Left ventricle myocardium inferior (tissue), 1 donor: ENCODE measurements at places on chromosomes 13 and 19. TPM values are rescaled to one million over a fixed set of nuclear protein-coding genes. Genes with fewer than 3 reads are reported as not detected.

DNA sequence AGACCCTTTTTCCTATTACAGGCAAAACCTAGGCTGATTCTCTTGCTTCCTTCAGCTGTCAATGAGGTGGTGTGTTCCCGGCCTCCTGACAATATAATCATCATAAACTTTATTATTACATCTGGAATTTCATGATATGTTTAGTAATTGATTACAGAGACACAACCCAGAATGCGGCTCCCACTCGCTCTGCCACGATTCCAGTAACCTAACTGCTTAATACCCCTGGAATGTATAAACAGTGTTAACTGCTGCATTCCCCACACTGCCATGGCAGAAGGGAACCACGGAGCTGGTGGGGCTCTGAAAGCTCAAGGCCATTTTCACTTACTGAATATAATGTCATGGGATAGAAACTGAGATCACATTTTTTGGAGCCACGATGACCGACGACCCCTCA, 17.1 kb downstream of the TSHZ3 start:
- no peak for DNase-seq

DNA sequence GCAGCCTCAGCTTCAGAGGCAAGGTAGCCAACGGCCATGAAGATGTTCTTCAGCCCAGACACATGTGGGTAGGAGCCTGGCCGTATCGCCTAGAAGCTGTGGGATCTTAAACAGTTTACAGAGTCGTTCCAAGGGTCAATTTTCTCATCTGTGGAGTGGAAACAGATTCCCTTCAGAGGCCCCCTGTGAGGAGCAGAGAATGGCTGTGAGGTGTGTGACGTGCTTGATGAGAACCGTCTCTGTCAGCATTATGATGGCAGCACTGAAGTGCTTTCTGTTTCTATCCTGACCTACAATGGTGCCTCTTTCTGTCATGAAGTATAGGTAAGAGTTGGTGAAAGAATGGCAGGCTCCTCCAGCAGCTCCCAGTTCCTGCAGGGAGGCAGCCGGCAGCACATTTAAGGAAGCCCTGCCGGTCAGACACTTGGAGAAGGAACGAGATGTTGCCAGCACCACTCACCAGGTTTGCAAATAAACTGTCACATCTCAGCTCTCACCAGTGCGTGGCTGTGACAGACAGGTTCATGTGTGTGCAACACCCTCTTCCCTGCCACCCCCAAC, 277.3 kb downstream of the FOXO1 start:
- DNase-seq = no peak

DNA sequence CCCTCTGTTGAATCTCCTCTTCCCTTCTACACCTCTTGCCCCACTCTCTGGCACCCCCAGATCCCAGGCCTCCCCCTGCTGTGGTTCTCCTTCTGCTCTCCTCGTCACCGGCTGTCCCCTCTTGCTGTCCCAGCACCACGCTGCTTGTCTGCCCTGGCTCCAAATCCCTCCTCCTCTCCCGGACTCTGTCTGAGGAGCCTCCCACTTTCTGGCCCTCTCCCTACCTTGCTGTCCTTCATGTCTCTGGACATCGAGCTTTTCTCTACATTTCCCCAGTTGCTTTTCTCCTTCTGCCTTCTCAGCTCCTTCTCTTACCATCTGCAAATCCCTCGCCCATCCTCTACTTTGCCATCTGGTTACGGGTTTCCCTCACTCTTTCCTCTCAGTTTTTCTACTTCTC, 1.2 kb downstream of the ZNF347 start:
- no peak for DNase-seq

DNA sequence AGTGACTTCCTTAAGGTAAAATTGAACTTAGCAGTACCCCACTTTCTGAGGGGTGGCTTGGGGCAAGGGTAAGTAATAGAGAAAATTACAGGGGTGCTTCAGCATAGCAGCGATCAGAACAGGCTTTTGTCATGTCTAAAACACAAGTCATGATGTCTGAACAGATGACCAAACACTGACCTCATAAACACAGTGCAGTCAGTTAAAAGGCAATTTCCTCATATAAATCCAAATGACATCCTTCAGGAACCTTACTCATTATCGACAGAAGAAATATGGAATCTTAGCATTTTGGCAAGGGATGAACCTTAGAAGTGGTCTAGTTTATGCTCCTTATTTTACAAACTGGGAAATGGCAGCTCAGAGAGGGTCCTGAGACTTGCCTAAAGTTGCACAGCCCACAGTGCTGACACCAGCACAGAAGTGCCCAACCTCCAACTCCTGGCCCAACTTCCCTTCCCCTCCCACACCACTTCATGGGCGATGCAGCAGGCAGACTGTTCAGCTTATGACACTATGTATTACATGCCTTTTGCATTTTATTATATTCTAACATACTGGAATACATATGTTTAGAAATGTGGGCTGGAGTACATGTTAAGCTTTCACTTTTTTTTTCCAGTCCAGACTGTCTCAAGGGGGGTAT, 3.6 kb downstream of the GJA3 start:
- DNase-seq = no peak

DNA sequence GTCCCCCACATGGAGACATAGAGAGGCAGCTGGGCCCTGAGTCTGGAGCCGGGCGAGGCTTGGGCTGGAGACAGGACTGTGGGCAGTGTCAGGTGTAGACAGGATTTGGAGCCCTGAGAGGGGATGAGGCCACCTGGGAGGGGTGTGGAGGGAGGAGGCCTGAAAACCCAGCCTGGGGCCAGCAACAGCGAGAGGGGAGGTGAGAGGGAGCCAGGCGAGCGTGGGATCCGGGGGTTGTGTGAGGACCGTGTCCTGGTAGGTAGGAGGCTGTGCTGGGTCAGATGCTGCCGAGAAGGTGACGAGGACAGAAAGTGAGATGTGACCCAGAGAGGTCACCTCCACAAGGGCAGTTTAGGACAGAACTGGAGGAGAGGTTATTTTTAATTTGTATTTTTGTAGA, 7.4 kb downstream of the MPND start:
- no peak for DNase-seq

GRCh38 chr13:85640727-85641126, 158.5 kb downstream of the SLITRK6 start:
- DNase-seq = no peak

GRCh38 chr13:100339411-100339940, 249.1 kb downstream of the GGACT start:
- DNase-seq = no peak

CRLF1 gene
- 20.0 TPM for total RNA-seq

GZMM gene
- not detected for total RNA-seq

ZNF729 gene
- not detected for total RNA-seq
